ENCODE measurements at places on chromosomes 2 and 18.
A peak's percentile ranks its signal among the peaks of the same experiment; 100 is the strongest.

DNA sequence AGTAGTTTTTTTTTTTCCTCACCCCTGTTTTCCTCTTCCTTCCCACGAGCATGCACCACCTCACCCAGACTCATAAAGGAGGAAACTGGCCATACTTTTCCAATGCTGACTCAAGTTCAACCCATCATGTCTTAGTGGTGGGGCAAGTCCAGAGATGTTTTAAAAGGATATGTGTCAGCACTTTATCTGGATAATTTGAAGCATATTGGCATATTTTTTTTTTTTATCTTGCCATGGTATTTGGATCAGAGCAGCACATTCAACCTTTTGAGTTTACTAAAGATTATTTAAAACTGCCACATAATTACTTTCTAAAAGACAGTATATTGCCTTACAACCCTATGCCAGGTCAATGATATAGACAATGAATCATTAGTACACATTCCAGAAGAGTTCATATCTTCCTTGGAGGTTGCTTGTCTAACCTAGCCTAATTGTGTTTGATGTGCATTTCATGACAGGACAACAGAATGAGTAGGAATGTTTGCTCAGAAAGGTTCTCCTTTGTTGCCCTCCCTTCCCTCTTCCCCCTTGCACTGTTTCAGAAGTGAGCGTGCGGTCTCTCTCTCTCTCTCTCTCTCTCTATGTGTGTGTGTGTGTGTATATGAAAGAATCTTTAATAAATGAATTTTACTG, 950.7 kb upstream of the FAM98A start:
- no peak for DNase-seq

- DNase-seq = no peak
Observed at GRCh38 chr18:48817021-48817461, 133.7 kb downstream of the SMAD7 start.

DNA sequence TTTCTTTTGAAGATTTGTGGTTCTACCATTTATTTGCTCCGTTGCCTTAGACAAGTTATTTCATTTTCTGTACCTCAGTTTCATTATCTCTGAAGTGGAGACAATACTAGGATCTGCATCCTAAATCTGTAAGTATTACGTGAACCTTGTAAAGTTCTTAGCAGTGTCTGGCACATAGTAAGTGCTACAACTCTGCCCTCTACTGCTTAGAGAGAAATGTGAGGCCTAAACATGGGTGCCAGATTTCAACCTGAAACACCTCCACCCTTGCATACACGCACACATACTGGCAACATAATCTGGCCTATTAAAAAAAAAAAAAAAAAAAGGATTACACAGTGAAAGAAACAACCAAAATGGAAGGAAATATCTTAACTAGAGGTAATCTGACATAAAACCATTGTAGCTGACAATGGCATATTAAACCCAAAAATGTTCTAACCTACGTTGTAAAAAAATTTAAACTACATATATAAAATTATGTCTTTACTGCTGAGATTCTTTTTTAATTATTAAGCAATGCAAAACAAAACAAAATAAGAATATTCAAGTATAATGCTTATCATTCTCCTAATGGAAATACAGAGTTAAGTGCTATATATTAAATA, 132.6 kb downstream of the MAP2 start:
- DNase-seq = no peak

- DNase-seq = no peak
Observed at GRCh38 chr2:44642123-44642857, 280.5 kb downstream of the CAMKMT start.

DNA sequence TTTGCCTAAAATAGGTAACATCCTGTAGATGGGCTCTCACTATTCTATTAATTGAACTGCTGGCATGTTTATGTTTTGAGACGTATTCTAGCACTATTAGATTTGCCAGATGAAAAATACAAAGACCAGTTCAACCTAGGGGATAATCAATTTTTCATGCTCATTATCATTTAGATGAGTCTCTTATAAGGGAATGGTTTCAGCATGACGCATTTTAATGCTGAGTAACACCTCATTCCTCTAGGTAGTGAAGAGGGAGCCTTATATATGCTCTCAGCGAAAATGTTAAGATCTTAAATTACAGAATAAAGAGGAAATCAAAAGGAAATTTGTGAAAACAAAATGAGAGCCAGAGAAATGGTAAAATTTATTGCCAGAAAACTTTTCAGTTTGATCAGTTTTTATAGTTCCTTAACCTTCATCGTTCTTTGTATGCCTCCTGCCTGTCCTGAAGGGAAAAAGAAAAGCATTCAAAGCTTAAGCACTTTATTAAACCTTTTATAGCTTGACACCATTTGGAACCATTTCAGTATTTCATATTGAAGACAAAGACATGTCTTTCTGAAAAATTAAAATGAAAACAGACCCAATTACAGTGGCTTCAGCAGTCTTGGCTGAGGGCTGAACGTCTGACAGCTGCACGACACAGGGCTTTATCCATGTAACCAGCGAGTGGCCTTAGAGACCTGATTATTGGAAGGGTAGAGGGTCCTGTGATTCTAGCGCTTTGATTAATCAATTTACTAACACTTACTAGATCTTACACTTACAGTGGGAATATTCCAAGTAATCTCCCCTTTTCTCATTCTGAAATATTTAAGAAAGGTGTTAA, 112.8 kb downstream of the ADCYAP1 start:
- DNase-seq = peak; percentile 28

DNA sequence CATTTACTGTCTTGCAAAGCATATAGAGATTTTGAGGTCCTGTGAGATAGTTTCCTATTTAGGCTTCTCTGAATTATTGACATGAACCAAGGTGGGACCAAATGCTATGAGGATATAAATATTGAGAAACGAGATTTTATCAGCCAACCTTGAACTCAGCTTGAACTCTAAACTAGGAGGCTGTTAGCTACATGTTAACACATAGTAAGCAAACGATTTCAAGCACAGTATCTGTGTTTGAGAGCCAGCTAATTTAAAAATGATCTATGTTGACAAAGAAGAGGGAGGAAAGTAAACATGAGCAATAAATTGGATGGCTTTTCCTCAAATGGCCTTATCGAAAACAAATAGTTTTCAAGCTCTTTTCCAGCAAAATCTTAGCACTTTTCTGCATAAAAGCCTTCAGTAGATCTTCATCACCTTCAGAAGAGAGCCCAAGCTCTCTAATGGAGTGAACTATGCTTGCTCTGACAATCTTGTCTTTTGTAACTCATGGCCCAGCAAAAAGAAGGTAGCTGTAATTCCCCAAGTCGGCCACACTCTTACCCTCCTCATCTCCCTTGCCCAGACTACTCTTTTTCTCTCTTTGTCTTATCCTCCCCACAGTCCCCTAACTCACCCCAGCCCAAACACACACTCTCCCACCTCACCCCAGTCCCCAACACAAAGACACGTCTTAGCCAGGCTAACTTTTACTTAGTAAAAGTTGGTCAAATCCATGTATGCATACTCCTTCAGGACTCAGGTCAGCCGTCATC, 14.7 kb downstream of the CD28 start:
- no peak for DNase-seq

GRCh38 chr2:82494739-82495138, 1964.3 kb downstream of the SUCLG1 start:
- no peak for DNase-seq

DNA sequence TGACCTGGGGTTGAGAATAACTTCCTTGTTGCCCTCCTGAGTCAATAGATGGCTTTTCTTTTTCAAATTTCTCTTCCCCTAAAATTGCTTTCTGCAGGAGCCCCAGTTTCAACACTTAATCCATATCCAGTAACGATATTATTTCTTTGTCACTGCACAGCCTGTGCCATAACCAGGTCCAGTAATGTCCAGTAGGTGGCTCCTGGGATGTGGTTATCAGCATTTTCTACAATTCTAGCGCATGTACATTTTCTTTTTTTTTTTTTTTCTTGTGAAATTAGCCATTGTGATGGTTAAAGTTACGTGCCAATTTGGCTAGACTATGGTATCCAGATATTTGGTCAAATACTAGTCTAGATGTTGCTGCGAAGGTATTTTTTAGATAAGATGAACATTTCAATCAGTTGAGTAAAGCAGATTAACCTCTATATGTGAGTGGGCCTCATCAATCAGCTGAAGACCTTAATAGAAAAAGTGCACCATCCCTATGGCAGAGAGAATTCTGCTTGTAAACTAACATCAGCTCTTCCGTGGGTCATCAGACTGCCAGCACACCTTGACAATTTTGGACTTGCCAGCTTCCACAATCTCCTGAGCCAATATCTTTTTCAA, 72.9 kb upstream of the SCG2 start:
- no peak for DNase-seq

GRCh38 chr2:15675456-15676195, 84.0 kb downstream of the DDX1 start:
- no peak for DNase-seq

GRCh38 chr18:45494811-45495210, 120.5 kb upstream of the SLC14A2 start:
- no peak for DNase-seq

DNA sequence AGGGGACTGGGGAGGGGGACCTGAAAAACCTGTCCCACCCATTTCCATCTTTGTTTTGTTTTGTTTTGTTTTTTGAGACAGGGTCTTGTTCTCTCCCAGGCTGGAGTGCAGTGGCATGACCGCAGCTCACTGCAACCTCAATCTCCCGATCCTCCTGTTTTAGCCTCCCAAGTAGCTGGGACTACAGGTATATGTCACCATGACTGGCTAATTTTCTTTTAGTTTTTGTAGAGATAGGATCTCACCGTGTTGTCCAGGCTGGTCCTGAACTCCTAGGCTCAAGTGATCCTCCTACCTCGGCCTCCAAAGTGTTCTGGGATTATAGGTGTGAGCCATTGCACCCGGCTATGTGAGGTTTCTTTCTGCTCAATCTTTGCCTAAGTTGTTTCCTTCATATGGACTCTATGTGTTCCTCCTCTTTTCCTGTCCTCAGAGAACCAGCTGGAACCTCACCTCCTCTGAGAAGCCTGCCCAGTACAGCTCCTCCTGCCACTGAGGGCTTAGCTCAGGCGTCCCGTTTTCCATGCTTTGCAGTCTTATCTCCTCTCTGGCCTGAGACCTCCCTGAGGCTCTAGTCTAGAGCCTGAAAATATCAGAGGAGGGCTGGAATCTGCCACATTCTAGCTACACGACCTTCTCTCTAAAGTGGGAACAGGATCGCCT, 74.8 kb downstream of the HS1BP3 start:
- DNase-seq = no peak

DNA sequence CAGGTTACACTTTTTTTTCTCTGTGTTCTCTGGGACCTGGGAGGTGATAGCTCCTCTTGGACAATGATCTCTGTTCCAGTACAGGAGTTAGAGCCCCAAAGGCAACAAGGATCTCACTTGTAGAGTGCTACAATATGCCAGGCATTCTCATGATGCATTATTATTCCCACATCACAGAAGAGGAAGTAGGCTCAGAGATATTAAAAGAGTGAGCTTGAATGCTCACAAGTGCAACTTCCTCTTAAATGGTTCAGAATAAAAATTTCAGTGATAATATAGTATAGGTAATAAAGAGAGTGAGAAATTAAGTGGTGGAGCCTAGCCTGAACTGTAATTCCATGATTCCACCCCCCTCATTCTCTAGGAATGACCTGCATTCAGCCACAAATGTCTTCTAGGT, 21.4 kb downstream of the POLE4 start:
- no peak for DNase-seq

DNA sequence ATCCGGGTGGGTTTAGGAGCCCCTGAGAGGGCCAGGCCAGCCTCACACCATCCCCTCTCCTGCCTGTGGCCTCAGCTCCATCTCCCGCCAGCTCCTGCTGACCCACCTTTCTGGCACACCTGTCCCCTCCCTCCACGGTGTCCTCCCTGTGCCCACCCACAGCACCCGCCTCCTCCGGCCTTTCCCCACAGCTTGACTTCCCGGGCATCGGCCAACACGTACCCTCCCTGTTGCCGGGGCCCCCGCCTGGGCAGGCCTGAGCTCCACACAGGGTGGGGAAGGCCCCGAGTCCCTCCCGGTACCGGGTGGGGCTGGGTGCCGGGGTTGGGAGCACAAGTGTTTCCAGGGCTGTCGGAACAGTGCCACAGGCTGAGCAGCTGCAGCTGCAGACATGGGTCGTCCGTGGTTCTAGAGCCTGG, 6.5 kb downstream of the GPC1 start:
- DNase-seq = no peak

DNA sequence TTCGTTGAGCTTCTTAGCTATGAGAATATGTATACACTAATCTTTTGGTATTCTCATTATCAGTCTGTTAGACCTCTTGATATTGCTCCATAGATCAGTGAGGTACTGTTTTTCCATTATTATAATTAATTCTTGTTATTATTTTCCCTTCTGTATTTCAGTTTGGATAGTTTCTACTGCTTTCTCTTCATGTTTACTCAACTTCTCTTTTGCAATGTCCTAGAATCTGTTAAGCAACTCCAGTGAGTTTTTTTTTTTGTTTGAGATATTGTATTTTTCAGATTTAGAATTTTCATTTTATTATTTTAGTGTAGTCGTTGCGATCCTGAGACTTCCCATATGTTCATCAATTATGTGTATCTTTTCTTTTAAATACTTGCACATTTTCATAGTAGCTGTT, 260.8 kb downstream of the SETBP1 start:
- no peak for DNase-seq

- DNase-seq = peak; percentile 77
Observed at GRCh38 chr2:207473049-207473930, 56.5 kb upstream of the CREB1 start.

- no peak for DNase-seq
Observed at GRCh38 chr2:202054679-202055078, 18.4 kb upstream of the KIAA2012 start.

DNA sequence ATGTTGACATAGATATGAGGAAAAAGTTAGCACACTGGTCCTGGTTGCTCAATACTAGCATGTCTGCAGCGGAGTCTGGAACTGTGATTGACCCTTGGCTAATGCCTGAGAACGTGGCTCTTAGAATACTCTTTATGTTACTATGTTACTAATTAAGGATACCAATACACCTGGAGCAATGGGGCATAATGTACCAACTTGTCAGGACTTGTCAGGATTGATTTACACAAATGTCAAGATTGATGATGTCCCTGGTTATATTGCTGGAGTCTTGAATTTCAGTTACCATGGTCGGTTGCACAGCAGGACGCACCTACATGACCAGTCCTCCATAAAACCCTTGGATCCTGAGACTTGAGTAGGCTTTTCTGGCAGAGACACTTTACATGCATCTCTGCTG, 810.9 kb downstream of the CPS1 start:
- DNase-seq = no peak
